Endothelial cell of umbilical vein (primary cell): ENCODE measurements at places on chromosomes 11 and 22.

GRCh38 chr11:36274414-36274813 lies 14.8 kb downstream of the COMMD9 start:
- DNase-seq, result no peak
- H3K27ac ChIP-seq, result no peak overlapping the region
- no peak overlapping the region for H3K4me3 ChIP-seq

DNA sequence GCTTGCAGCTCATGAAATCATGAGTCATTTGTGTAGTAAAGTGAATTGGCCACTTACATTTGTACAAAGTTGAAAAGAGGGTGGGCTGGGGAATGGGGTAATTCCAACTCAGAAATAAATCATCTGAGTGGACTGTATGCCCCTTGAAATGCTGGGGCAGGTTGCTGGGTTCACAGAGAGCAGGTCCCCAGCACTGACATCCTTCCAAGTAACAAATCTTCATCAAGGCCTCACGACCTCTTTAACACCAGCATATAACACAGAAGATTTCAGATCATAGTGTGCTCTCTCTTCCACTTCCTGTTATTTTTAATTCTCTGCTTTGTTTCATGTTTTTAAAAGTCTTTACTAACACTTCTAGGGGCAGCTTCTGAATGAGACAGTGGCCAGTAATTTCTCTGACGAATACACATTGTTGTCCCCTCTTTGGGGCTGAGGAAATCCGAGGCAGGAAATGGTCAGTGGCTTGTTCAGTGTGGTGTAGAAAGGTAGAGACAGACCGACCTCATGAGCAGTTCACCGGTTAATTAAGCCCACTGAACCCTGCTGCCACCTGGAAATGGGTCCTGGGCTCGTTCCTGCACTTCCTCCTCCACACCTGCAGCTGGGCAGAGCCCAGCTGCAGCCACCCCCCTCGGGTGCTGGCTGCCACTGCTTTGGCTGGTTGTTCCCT lies 127.7 kb downstream of the MAML2 start:
- H3K36me3 ChIP-seq, result no peaks in the 10 kb centered on the region
- peak; percentile 81 for DNase-seq
- no peak overlapping the region for H3K4me3 ChIP-seq
- H3K27ac ChIP-seq, result peak overlapping the region; percentile 92
- no peaks in the 10 kb centered on the region for H3K27me3 ChIP-seq
- H3K4me1 ChIP-seq, result peaks cover 66% of the 10 kb centered on the region

GRCh38 chr22:32534252-32535235 lies 59.9 kb downstream of the FBXO7 start:
- H3K4me3 ChIP-seq, result no peak overlapping the region
- peaks cover 3% of the 10 kb centered on the region for H3K4me1 ChIP-seq
- H3K27me3 ChIP-seq, result no peaks in the 10 kb centered on the region
- no peak overlapping the region for H3K27ac ChIP-seq
- no peaks in the 10 kb centered on the region for H3K36me3 ChIP-seq

GRCh38 chr22:47692811-47693210 lies 930.4 kb downstream of the TBC1D22A start:
- no peak overlapping the region for H3K4me3 ChIP-seq
- no peak for DNase-seq
- H3K27me3 ChIP-seq, result no peaks in the 10 kb centered on the region

GRCh38 chr11:125373426-125374391 lies 122.4 kb downstream of the FEZ1 start:
- H3K4me3 ChIP-seq, result no peak overlapping the region
- no peaks in the 10 kb centered on the region for H3K4me1 ChIP-seq
- H3K27me3 ChIP-seq, result peaks cover 4% of the 10 kb centered on the region
- no peak overlapping the region for H3K27ac ChIP-seq
- no peak for DNase-seq
- no peaks in the 10 kb centered on the region for H3K36me3 ChIP-seq

GRCh38 chr11:132427611-132428010 lies 1057.2 kb downstream of the NTM start:
- no peaks in the 10 kb centered on the region for H3K36me3 ChIP-seq
- no peak overlapping the region for H3K4me3 ChIP-seq
- H3K4me1 ChIP-seq, result no peaks in the 10 kb centered on the region
- no peak overlapping the region for H3K27ac ChIP-seq
- H3K27me3 ChIP-seq, result no peaks in the 10 kb centered on the region

- peaks cover 13% of the 10 kb centered on the region for H3K4me1 ChIP-seq
- no peaks in the 10 kb centered on the region for H3K36me3 ChIP-seq
- no peak overlapping the region for H3K4me3 ChIP-seq
- H3K27ac ChIP-seq, result peak overlapping the region; percentile 49
- peak; percentile 76 for DNase-seq
Measured at GRCh38 chr22:37525073-37525745, 6.0 kb upstream of the CARD10 start.

GRCh38 chr11:130099356-130099755 lies 29.7 kb downstream of the APLP2 start:
- H3K4me3 ChIP-seq, result no peak overlapping the region
- no peaks in the 10 kb centered on the region for H3K27me3 ChIP-seq
- no peak overlapping the region for H3K27ac ChIP-seq

- H3K27ac ChIP-seq, result peak overlapping the region; percentile 19
- no peak overlapping the region for H3K4me3 ChIP-seq
- H3K4me1 ChIP-seq, result peaks cover 12% of the 10 kb centered on the region
- no peaks in the 10 kb centered on the region for H3K36me3 ChIP-seq
- peak; percentile 46 for DNase-seq
Measured at GRCh38 chr11:64885367-64886286, 7.2 kb upstream of the EHD1 start.

DNA sequence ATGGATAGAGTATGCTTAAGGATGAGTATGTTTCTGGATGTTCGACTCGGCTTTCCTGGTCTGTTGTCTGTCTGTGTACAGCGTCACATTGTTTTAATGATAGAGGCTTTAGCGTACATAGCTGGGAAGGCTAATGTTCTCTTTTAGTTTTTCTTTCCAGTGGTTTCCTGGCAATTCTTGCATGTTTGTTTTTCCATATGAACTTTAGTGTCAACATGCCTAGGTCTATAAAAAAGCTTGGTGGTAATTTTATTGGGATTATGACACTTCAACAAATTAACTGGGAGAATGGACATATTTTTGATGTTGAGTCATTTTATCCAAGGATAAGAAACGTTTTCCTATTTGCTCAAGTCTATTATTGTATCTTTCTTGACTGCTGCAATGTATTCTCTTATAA lies 17.6 kb downstream of the F2 start:
- peaks cover 4% of the 10 kb centered on the region for H3K4me1 ChIP-seq
- no peak overlapping the region for H3K4me3 ChIP-seq
- no peak overlapping the region for H3K27ac ChIP-seq
- H3K27me3 ChIP-seq, result no peaks in the 10 kb centered on the region

DNA sequence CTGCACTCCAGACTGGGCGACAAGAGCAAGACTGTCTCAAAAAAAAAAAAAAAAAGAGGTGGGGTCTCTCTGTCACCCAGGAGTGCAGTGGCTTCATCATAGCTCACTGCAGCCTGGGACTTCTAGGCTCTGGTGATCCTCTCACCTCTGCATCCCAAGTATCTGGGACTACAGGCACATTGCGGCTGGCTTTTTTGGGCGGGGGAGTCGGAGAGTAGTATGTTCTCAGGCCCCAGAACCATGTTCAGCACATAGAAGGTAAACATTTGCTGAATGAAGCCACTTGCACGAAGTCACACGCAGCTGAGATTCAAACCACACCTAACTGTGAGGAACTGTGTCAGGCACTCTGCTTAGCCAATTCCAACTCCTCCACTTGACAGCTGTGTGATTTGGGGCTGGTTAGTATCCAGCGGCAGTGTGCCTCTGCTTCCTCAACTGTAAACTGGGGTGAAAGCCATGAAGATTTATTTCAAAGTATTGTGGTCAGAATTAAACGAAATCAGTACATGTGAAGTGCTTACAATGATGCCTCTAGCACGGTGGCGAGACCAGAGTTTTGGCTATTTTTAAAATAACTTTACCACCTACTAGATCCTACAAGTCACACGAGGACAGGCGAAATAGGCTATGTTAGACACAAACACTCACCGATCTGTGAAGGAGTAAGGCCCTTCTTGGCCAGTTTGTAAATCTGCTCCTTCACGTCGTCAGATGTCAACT lies 789 bp downstream of the RPS13 start:
- peak overlapping the region; percentile 83 for H3K4me3 ChIP-seq
- peaks cover 14% of the 10 kb centered on the region for H3K4me1 ChIP-seq
- peaks cover 3% of the 10 kb centered on the region for H3K36me3 ChIP-seq
- H3K27ac ChIP-seq, result peak overlapping the region; percentile 76

GRCh38 chr22:28379951-28380350 lies 299.7 kb downstream of the TTC28 start:
- no peaks in the 10 kb centered on the region for H3K36me3 ChIP-seq
- peaks cover 7% of the 10 kb centered on the region for H3K4me1 ChIP-seq
- no peak for DNase-seq
- H3K27ac ChIP-seq, result no peak overlapping the region

- H3K36me3 ChIP-seq, result no peaks in the 10 kb centered on the region
- no peak overlapping the region for H3K4me3 ChIP-seq
- no peak overlapping the region for H3K27ac ChIP-seq
- H3K4me1 ChIP-seq, result no peaks in the 10 kb centered on the region
- no peaks in the 10 kb centered on the region for H3K27me3 ChIP-seq
Measured at GRCh38 chr11:104291646-104292045, 127.7 kb upstream of the PDGFD start.

- H3K27ac ChIP-seq, result peak overlapping the region; percentile 50
- DNase-seq, result peak; percentile 86
- H3K27me3 ChIP-seq, result no peaks in the 10 kb centered on the region
- no peak overlapping the region for H3K4me3 ChIP-seq
- H3K4me1 ChIP-seq, result peaks cover 15% of the 10 kb centered on the region
- H3K36me3 ChIP-seq, result no peaks in the 10 kb centered on the region
Measured at GRCh38 chr11:29306527-29306926, 710.3 kb downstream of the KCNA4 start.

DNA sequence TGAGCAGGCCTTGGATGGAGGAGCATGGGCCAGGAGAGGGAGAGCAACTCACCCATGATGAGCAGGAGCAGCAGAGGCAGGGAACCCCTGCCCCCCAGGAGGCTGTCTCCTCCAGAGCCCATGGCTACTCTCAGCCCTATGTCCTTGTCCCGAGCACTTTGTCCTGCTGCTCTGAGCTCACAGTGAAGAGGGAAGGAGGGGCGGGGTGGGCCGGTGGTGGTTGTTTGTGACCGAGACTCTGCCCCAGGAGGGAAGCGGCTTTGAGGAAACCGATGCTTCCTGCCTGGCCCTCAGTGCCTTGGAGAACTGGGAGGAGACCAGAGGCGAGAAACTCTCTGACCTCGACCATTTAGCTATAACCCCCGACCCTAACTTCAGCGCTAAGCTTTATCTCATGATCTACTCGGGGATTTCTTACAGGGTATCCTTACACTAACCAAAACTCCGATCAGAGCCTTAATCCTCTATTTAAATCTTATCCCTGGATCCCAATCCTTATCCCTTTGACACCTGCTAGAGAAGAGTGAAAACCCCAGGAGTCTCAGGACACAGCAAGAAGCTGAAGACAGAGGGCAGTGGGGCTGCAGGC lies at the start of gene ROBO4:
ROBO4 (minus strand) TSS at position 192 of the 589 bp plus-strand sequence; CDS start at position 122, 70 bp downstream.
- no peaks in the 10 kb centered on the region for H3K27me3 ChIP-seq
- peaks cover 78% of the 10 kb centered on the region for H3K4me1 ChIP-seq
- peaks cover 15% of the 10 kb centered on the region for H3K36me3 ChIP-seq
- H3K4me3 ChIP-seq, result peak within 1 kb of the TSS; percentile 76
